ENCODE measurements at places on chromosomes 5 and 9.

DNA sequence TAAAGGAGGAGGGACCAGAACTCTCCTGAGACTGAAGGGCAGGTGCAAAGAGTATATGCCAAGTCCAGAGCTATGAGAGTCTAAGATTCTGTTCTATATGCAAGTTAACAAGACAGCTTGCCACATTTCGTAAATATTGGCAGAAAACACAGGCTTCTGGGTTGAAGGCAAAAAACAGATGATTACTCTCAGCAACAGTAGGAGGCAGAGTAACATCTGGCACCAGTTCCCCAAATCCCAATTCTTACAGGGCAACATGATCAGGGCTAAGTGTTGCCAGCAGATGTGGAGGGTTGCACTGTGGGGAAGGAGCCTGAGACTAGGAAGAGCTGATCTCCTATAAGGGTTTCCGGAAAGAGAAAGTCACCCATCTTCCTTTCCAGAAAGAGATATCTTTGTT is 179.4 kb downstream of the PJA2 start:
- no peak for DNase-seq

- no peak for DNase-seq
These were observed 22.1 kb upstream of the RARS1 start for GRCh38 chr5:168464214-168464613.

- no peak for DNase-seq
These were observed 12.2 kb upstream of the ALDH1B1 start for GRCh38 chr9:38380230-38380871.

GRCh38 chr9:75170898-75171360 is 82.6 kb downstream of the OSTF1 start:
- DNase-seq = no peak

DNA sequence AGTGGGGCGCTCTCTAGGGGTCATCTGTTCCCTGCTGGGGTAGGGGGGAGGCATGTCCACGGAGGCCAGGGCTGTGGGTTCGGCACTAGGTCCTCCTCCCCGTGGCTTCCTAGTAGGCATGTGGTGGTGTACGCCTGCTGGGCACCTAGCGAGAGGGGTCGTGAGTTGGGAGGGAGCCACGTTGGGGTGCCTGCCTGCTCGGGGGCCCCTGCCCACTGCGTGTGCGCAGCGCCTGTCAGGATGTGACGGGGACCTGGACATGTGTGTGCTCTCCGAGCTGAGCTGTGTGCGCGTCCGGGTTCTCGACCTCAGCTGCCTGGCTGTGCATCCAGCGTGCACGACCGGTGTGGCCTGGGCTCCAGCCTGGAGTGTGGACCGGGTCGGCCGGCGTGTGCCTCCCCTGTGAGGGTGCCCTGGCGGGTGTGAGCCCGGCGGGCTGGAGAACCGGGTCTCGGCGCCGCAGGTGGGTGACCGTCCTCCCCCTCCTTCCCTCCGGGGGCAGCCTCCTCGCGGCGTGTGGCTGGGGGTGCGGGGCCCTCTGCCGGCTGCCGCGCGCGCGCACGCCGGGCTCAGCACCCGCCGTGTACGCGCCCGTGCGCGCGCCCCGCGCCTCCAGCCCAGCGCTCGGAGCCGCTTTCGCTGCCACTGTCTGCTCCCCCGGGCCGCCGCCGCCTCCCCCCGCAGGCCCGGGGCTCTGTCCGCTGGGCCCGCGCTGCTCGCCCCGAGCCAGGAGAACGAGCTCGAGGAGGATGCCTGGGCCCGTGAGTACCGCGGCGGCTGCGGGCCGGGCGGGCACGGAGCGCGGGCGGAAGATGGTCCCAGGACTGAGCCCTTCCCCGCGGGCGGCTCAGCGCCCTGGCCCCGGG is at the start of gene PRR7:
Gene PRR7 (plus strand): TSS at position 615 of the 866 bp plus-strand sequence. CDS start 8,254 bp downstream, outside the sequence.
- DNase-seq = peak; percentile 46

DNA sequence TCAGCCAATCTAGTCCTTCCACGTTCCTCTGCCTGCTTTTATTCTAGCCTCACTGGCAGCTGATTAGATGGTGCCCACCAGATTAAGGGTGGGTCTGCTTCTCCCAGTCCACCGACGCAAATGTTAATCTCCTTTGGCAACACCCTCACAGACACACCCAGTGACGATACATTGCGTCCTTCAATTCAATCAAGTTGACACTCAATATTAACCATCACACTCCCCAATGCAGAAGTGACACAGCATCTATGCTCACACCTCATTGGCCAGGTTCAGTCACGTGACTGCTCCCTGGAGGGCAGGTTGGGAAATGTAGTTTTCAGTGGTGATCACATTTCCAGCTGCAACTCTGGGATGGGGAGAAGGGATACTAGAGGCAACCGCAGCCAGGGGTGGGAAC is 13.0 kb downstream of the SUSD3 start:
- no peak for DNase-seq

GRCh38 chr5:159786901-159787691 is 129.2 kb upstream of the ADRA1B start:
- no peak for DNase-seq

GRCh38 chr5:6652025-6652424 is 18.8 kb downstream of the SRD5A1 start:
- DNase-seq = no peak

- no peak for DNase-seq
These were observed 56.0 kb upstream of the MOCS2 start for GRCh38 chr5:53165431-53166182.

GRCh38 chr5:40499518-40500273 is 180.0 kb upstream of the PTGER4 start:
- DNase-seq = no peak

GRCh38 chr5:132232465-132232864 is 4.8 kb upstream of the P4HA2 start:
- no peak for DNase-seq

DNA sequence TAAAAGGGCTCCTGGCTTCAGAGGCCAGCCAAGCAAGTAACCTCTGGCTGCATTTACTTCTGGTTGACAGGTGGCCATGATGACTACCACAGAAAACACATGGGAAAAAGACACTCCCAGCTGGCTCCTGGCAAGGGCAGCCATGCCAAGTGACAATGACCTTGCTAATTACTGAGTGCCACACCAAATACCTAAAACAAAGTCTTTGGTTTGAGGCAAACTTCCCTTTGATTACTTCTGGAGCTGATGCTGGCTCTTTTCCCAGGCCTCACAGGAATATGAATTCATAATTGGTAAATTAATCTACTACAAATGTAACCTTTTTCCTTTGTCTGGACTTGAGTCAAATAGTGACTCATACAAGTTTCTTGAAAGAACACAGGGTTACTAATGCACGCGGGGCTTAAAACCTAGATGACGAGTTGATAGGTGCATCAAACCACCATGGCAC is 61.0 kb downstream of the LPAR1 start:
- DNase-seq = no peak

DNA sequence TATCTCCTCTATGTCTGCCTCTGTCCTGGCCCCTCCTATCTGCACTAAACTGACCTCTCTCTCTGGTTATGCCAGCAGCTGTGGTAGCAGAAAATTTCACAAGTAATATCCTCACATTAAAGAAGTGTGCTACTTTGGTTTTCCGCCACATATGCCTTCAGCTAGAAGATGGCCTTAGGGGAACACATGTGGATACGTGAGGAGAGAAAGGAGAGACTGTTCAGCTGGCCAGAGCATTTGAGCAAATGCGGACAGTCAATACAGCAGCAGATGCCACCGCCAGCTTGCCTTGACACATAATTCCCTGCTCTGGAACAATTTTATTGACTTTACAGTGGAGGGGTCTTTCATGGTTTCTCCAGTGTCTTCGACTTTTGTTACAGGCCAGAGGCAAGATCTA is 434.6 kb downstream of the TAF11L14 start:
- DNase-seq = no peak

GRCh38 chr9:94937214-94937903 is 210.9 kb downstream of the AOPEP start:
- DNase-seq = no peak

DNA sequence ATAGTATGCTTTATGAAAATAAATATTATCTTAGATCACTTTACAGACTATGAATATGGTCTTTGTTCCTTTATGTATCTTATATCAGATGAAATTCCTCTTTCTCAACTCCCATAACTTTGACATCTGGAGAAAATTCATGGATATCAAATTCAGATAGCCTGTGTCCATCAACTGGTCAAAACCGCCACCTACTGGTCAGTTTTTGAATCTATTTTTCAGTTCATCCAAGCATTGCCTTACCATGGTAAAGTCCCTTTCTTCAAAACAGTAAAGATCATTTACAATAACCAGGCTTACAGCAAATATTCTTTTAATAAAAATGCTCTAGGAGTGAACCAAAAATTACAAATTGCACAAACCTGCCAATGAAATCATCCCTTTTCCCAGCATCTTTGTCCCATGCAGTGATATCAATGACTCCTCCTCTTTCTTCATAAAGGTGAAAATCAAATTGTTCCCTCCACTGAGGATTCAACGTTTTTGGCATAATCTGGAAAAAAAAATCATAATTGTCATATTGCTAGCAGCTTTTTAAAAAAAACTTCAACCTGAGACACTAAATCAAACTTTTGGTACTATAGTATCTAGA is 290.5 kb downstream of the SLF1 start:
- peak; percentile 10 for DNase-seq

- no peak for DNase-seq
These were observed 386.9 kb upstream of the SMC2 start for GRCh38 chr9:103707181-103707580.

- DNase-seq = no peak
These were observed 440.5 kb upstream of the SGCD start for GRCh38 chr5:155886311-155887031.

DNA sequence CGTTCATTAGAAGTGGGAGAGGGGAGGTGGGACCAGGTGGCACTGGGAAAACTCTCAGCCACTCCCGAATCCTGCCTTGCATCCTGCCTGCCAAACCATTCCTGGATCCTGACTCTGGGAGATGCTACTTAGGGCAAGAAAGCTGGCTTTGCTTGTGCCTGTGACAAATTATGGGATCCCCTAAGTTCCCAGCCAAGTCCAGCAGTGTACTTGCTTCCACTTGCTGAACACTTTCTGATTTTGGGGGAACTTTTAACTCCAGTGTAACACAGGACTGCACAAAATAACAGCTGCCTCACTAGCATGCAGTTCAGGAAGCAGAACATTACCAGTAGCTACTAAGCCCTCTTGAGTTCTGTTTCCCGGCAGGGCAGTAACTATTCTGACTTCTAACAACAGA is 12.5 kb upstream of the NKX2-5 start:
- DNase-seq = no peak

- DNase-seq = no peak
These were observed 51.0 kb downstream of the IARS1 start for GRCh38 chr9:92242260-92243136.

DNA sequence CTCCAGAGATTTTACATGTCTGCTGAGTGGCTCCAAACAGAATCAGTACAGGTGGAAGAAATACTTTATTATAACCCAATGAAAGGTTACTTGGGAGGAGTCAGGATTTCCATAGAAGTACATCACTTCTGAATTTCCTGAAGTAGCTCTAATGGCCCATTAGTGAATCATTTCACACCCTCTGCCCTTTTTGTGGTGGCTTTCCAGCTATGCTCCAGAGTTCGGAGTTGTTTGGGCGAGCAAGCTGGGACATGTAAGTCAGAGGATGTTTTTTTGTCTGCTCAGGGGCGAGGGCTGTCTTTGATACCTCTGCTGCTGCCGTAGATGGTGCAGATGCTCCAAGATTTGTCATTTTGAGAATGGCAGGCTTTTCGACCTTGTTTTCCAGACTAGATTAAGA is 226.1 kb downstream of the GOLPH3 start:
- no peak for DNase-seq

DNA sequence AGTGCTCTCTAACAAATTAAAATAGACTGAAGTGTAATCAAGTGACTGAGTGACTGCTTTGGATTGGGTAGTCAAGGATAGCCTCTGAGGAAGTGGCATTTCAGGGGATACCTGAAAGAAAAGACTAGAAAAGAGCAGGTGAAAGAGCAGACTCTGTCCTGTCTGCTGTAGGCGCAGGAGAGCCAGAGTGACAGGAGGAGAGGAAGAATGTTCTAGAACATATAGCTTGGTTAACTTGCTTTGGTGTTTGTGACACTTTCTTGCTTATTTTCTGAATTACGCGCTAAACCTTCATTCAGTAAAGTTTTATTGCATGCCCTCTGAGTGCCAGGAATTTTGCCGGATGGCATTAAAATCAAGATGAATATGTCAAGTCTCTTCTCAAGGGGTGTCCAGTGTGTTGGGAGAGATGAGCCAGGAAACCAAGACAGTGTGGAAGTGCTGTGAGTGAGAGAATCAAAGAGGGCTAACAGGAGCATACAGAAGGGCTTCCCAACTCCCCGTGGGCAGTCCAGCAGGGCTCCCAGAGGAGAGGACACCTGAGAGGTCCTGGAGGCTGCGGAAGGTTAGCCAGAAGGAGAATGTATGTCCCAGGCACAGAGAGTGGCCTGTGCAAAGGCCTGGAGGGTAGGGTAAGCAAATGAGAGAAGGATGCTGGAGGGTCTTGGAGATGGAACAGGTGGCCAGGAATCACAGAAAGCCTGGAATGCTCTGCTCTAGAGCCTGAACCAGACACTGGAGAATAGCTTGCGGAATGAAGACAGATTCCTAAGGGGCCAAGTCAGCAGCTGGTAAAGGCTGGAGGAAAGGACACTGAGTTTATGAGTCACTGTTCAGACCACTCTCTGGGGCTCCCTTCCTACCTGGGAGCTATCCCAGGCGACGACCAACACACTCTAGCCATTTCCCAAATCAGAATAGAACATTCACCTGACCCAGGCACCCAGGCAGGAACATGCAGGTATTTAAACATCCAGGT is 59.3 kb downstream of the SLC22A5 start:
- no peak for DNase-seq

- DNase-seq = no peak
These were observed 19.1 kb upstream of the TRIO start for GRCh38 chr5:14123974-14124482.

All from NCI-H1092 (cell line).